ENCODE measurements at places on chromosomes 11 and 22.

GRCh38 chr11:69076129-69076791, 27.5 kb downstream of the TPCN2 start:
- DNase-seq, result no peak

DNA sequence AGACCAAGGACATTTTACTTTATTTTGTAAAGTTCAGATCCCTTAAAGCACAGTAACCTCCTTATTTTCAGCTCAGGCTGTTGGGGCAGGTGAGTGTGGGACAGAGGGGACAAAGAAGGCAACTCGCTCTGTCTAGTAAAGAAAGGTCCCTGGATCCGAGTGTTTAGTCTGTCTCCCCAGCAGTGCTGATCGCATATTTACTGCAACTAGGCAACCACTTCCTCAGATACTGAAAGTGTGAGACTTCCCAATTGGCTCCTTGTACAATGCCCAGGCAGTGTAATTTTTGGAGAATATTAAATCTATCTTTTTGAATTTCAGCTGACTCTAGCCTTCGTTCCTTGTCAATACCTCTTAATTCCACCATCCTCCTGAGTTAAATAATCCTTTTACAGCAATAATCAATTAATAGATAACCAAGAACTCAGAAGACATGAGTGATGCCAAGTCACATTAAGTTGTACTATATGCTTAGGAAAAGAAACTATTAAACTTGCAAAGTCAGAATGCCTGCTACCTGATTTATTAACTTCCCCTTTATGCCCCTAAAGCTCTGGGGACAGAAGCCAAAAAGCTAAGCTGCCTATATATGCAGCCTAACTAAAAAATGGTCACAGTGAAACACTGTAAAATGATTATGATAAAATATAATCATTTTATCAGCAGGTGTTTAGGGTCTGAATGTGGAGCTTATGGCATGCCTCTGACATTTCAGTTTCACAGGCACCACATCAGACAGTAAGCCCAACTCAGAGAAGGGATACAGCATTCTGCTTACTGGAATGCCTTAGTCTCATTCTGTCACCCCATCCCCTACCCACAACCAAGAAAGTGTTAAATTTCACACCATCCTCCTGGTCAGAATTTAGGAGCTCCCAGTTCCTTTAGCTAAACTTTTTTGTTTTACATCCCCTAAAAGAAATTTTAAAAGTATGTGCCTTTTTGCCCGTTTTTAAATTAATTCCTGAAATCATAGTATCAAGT, 138.7 kb downstream of the TRIM44 start:
- DNase-seq, result no peak

DNA sequence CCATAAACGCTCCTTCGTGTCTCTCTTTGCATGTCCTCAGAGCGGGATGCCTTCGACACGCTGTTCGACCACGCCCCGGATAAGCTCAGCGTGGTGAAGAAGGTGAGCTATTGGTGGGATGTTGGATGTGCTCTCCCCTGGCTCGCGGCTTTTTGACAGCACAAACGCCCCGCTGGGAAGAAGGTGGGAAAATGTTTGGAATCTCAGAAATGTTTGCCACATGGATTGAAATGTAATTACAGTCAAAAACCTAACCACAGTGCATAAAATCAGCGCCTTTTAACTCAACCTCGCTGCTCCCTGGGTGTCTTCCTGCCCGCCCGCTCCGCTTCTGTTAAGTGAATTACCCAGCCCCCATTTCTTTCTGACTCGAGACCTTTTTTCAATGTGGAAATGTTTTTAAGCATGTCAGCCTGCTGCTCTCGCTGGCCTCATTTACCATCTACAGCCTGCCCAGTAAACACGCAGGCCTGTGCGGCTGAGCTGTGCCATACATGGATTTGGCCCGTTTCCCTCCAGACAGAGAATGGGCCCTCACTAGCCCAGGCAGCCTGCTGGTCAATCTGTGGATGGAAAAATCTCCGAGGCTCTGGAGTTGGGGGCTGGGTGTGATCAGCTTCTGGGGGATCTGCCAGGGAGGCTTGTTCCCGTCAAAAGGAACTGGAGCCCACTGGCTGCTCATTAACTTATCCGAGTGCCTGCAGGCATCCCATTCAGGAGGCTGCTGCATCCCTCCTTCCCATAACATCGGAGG, 32.7 kb upstream of the PARVG start:
- DNase-seq, result no peak

DNA sequence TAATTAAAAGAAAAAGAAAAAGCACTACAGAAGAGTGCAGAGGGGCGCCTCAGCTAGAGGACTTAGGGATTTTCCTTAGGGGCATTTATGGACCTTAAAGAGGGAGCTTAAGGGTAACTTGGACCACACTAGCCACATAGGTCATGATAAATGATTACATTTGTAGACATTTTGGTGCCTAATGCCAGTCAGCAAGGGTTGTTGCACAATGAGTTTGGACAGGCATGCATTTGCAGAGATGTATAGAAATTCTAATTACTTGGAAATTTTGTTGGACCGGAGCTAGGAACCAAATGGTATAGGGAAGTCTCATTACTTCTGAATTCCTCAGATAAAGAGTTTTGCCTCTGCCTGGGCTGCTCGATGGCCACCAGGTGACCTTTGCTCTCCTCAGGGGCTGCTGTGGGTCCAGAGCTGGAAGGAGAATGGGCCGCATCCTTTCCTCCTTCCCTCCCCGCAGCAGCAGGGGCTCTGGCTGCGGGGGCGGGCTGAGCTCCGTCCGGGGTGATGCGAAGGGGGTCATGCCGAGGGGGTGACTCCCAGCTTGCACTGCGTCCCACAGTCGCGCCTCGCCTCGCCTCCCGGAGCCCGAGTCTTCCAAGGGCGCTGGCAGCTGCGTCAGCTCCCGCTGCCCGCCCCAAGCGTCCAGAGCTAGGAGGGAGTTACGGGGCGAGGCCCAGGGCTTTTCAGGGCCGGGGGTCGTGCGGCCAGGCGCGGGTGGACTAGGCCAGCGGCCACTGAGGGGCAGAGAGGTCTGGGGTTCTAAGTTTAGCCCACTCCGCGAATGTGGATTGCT, 20.3 kb upstream of the MALAT1 start:
- peak; percentile 85 for DNase-seq

DNA sequence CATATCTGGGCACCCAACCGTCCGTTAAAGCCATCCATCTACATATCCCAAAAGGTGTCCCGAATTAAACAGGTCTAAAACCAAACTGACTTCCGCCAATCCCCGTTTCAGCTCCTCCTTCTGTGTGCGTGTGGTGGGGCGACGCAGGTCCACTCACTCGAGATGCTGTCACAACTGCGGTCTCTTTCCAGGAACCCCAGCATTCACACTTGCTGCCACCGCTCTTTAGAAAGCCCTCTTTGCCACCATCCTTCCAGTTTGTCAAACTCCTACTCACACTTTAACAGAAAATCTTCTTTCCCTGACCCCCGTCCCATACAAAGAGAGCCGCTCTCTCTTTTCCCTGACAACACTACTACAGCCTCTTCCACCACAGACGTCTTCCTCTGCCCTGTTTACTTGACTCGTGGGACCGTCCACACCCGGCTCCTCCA, 467 bp downstream of the ESS2 start:
- no peak for DNase-seq

DNA sequence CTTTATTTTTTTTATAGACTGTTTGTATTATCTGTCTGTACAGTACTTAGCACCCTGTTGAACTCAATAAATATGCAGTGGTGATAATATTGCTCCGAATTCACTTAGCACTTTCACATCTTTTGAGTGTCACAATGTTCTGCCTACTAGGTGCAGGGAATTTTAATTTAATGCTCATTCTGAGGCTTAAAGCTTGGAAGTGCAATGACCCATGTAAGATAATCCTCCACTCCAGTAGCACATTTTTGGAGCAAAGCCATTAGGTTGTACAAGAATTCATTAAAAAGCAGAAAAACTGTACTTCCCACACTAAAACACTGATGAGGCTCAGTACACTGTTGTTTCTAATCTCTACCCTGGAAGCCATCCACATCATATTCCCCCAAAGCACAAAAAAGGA, 255.3 kb upstream of the MTNR1B start:
- no peak for DNase-seq

DNA sequence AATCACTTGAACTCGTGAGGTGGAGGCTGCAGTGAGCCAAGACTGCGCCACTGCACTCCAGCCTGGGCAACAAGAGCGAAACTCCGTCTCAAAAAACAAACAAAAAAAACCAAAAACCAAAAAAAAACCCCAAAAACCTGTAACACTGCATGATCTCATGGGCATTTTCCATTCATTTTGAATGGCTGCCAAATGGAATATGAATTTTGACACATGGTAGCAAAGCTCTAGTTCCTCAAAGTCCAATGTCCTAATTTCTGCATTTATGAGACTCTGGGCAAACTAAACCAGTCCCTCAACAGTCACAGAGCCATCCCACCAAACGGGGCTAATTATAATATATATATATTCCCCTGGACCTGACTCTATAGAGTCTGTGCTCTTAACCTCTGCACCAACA, 61.8 kb downstream of the SGSM3 start:
- DNase-seq, result no peak

Measured in uterus (tissue), 4 donors.